ENCODE measurements at places on chromosomes 2 and 18.
A peak's percentile ranks its signal among the peaks of the same experiment; 100 is the strongest.

DNA sequence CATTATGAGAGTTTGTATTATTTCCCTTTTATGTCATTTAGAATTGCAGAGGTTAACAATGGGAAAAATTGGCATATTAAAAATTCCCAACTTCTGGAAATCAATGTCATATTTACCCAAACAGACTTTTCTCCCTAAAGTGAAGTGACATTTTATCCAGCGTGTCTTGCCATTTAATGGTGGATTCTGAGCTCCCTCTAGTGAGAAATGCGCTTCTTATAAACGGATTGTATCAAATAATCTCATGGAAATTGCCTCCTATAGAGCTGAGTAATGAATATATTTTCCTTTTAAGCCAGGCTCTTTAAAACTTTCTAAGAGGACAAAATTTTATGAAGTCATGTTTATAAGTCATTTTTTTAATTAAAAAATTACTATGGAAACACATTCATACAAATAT lies 5.7 kb upstream of the GCFC2 start:
- no peak for DNase-seq

GRCh38 chr2:230671117-230671516 lies 41.5 kb upstream of the CAB39 start:
- no peak for DNase-seq

DNA sequence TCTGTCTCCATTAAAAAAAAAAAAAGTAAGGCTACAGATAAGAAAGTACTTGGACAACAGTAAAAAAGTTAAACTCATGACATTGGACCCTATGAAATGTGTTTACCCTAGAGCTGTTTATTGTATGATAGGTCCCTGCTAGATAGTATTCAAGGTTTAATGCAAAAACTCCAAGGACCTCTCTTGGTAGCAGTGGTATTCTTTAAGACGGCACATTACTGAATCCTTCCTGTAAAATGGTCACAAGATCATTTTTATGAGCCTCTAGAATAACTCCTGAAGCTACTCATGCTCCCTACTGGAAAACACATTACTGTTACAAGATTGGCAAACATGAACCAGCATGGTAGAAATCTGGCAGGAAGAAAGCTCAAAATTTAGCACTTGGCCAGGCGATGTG lies 38.8 kb downstream of the GALM start:
- DNase-seq = no peak

GRCh38 chr2:29559578-29559977 lies 361.8 kb downstream of the ALK start:
- DNase-seq = no peak

GRCh38 chr18:11728249-11728648 lies 39.2 kb downstream of the GNAL start:
- DNase-seq = no peak

GRCh38 chr18:27110319-27110718 lies 74.8 kb downstream of the CHST9 start:
- DNase-seq = no peak

DNA sequence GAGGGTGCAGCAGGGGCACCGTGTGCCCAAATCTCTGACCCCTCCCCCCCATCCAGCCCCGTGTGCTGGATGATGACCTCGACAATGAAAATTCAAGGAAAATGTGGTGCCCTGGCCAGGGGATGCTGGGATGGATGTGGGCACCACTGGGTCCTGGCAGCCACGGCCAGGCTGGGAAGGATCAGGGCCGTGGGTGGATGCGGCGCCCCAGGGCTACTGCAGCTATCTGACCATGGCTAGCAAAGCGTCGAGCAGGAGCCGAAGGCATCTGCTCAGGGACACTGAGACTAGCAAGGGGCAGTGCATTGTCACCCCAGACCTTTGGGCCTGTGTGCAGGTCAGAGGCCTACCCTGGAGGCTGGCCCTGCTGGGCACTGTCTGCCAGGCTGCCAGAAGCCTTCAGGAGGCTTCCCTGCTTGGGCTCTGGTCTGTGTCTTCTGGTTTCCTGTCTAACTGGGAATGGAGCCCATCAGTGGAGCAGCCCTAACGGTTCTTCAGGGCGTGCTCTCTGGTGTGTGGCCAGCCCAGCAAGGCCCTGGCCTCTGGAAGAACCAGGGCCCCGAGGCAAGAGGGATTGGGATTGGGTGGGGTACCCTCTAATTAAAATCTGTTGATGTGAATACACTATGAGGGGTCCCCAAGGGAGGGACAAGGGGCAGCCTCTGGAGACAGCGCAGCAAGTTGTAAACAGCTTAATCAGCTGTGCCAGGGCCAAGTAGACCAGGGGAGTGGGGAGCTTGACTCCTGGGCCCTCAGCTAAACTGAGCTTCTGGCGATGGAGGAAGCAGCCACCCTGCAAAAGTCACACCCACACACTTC lies 98.0 kb downstream of the STPG4 start:
- no peak for DNase-seq

- DNase-seq = no peak
Measured at GRCh38 chr18:76169733-76170132, 325.3 kb downstream of the ZNF516 start.

- DNase-seq = no peak
Measured at GRCh38 chr18:58808349-58808748, 56.3 kb upstream of the ZNF532 start.

GRCh38 chr18:24118750-24119577 lies 19.9 kb upstream of the CABYR start:
- peak; percentile 64 for DNase-seq

- DNase-seq = no peak
Measured at GRCh38 chr2:206614811-206615210, 27.5 kb upstream of the FAM237A start.

GRCh38 chr2:85763831-85764230 lies 10.0 kb downstream of the ATOH8 start:
- no peak for DNase-seq

GRCh38 chr2:21420553-21421335 lies 297.0 kb downstream of the TDRD15 start:
- DNase-seq = no peak

GRCh38 chr18:44682201-44682870 lies 1.6 kb downstream of the SETBP1 start:
- no peak for DNase-seq
